Right kidney (tissue), 9 donors: ENCODE measurements at places on chromosomes 6 and 20.

DNA sequence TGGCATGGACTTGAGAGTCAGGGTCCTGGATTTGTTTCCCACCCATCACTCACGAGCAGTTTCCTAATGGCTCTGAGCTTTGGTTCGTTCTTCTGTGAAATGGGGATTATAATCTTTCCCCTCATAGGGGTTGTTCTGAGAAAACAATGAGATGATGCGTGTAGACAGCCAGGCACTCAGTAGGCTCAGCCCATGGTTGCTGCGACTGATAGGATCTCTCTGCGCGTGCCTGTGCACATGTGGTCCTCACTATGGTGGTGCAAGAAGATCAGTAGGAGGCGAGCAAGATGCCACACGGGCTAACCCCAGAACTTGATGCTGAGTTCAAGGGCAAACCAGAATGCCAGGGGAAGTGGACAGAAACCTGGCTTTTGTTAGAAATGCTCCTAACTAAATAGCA, 153.5 kb upstream of the KCNG1 start:
- DNase-seq = no peak

GRCh38 chr6:5205035-5205507, 55.7 kb downstream of the LYRM4 start:
- no peak for DNase-seq

GRCh38 chr6:158009114-158009891, 27.6 kb downstream of the SYNJ2 start:
- peak; percentile 38 for DNase-seq

DNA sequence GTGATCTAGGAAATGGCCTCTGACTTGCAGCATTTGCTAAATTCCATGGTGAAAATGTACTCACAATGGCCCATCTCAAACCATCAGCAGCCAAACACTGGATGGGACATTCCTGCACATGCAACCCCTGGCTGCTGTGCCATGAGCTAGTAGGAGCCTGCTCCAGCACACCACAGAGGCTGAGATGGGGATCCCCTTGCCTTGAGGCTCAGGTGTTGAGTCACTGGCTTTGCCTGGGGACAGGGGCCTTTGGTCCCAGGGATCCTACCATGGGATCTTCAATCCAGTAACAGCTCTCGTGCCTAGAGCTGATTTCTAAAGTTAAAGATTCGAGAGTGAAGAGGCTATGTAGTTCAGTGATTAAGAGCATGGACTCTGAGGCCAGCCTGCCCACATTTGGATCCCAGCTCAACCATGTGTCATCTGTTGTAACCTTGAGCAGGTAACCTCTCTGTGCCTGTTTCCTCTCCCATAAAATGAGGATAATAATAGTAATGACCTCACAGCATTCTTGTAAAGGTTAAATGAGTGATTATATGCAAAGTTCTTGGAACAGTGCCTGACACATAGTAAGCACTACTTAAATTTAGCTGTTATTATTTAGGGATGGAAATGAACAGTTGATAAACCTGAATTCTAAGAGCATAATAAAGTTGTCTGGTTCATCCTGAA, 16.4 kb downstream of the FOXQ1 start:
- DNase-seq = no peak

DNA sequence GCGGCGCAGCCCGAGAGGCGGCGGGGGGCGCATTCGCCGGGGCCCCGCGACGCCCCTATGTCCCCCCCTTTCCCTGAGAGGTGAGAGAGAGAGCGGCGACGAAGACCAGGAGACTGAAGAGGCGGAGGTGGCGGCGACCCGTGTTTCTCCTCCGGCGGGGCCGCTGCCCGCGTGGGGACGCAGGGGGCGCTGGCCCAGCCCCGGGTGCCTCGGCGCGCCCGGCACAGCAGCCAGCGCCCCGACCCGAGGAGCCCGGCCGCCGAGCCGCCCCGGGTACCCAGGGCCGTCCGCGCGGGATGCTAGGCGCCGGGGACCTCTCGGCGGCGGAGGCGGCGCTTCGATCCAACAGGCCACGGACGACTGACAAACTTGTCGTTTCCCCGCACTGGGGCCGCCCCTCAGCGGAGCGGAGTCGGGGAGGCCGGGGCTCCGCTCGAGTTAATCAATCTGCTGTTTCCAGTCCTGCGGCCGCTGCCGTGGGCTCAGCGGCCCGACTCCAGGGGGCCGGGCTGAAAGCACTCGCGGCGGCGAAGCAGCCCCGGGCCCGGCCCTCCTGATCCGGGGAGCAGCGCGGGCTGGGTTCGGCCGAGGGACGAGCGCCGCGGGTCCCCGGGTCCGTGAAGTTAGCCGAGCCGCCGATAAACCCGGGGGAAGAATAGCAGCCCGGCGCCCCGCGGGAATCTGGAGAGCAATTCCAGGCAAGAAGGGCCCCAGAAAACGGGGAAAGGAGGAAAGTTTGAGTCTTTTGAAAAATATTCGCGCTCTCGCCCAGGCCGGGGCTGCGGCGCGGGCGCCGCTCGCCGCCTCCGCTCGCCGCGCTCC, 631 bp downstream of the MDGA1 start:
- peak; percentile 81 for DNase-seq

- no peak for DNase-seq
Observed at GRCh38 chr20:57398231-57398821, 7.1 kb downstream of the RBM38 start.

DNA sequence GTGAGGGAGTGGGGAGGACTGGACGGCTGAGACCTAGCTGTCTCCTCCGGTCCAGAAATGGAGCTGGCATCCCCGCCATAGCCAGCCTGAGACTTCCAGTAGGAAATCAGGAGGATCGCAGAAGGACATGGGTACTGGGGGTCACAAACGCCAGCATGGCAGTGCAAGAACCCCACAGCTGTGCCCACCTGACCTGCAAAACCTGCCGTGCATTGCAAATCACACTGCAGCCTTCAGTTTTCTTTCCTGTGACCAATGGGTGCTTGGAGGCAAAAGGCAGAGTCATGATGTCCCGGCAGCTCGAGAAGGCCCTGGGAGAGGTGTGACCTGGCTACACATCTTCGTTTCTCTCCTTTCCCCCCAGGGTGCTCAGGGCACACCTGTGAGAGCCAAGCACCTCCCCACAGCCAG, 23.3 kb upstream of the PHACTR3 start:
- no peak for DNase-seq

DNA sequence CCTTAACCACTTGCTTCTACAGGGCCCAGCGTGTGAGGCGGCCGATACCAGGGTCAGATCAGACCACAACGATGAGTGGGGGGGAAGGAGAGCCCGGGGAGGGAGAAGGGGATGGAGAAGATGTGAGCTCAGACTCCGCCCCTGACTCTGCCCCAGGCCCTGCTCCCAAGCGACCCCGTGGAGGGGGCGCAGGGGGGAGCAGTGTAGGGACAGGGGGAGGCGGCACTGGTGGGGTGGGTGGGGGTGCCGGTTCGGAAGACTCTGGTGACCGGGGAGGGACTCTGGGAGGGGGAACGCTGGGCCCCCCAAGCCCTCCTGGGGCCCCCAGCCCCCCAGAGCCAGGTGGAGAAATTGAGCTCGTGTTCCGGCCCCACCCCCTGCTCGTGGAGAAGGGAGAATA, 2.8 kb downstream of the RING1 start:
- no peak for DNase-seq

DNA sequence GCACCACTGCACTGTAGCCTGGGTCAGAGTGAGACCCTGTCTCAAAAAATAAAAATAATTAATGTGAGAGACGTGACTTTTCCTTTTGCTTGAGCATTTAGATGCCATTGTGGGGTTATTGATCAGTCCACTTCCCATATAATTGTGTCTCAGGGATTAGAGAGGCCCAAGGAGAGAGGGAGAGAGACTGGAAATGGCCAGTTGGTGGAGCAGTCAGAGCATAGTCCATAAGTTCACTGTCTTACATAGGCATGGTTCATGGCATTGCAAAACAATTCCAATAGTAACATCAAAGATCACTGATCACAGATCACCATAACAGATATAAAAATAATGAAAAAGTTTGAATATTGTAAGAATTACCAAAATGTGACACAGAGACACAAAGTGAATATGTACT, 15.2 kb upstream of the SDHAF4 start:
- DNase-seq = no peak

GRCh38 chr20:50548396-50548795, 38.2 kb downstream of the PTPN1 start:
- DNase-seq = no peak

- no peak for DNase-seq
Observed at GRCh38 chr6:118588626-118589025, 40.5 kb downstream of the PLN start.

DNA sequence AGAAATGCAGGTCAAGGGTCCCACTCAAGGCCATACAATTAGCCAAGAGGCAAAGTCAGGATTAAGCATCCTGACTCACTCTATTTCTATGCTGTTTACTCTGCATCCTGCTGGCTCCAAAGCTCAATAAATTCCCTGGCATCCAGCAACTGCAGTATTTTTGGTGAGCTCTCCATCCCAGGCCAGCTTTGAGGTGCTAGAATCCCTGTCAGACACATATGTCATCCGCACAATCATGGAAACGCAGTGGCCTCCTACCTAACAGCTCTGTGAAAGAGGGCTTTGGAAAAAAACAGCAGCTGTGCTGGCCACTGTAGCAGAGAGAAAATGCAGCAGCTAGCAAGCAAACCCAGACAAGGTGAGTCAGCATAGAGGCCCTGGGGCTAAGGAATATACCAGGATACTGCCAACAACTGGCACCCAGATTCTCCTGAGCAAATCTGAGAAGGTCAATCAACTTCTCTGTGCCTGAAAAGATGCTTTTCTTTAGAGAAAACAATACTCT, 58.4 kb downstream of the ANKEF1 start:
- DNase-seq = no peak

GRCh38 chr6:135464634-135465033, 32.9 kb downstream of the AHI1 start:
- no peak for DNase-seq

DNA sequence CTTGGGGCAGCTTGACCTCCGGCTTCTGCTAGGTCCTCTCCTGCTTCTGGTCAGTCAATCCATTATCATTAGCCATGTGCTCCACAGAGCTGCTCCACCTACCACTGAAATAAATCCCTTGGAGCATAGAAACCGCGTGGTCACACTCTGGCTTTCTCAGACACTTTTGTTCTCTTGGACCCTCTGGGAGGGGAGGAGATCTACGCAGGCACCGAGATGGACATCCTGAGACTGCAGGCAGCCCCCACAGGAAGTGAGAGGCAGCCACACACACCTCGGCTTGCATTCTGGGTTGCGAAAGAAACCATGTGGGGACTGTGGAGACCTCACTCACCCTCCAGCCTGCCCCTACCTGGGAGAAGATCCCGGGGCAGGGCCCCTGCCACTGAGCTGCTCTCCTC, 79.5 kb downstream of the FYN start:
- DNase-seq = no peak

DNA sequence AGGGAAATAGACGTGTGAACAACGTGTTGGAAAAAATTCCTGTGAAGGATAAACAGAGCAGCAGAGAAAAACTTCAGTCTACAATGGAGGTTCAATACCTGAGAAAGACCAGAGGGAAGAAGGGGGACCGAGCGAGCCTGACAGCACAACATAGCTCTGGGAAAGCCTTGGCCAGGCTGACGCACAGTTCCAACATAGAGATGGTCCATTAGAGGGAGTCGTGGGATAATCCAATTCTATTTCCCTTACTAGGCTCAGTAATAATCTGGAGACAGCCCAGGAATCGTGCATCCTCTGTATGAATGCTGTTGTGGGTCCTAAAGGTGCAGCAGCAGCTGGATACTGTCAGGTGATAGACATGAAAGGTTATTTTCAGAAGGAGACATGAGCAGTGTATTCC, 370.8 kb upstream of the BTBD3 start:
- no peak for DNase-seq

DNA sequence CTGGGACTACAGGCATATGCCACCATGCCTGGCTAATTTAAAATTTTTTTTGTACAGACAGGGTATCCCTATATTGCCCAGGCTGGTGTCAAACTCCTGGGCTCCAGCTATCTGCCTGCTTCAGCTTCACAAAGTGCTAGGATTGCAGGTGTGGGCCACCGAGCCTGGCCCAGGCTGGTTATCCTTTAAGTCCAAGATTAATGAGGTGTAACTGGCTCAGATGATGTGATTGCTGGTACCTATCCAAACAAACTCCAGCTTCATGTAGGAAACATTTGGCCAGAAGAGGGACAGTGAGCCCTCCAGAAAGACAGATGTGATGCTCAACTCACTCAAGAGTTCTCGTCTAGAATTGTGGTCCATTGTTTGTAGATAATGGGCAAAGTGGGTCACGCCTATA, 9.2 kb upstream of the ZNF318 start:
- no peak for DNase-seq

- no peak for DNase-seq
Observed at GRCh38 chr6:77638129-77638830, 14.6 kb upstream of the MEI4 start.

DNA sequence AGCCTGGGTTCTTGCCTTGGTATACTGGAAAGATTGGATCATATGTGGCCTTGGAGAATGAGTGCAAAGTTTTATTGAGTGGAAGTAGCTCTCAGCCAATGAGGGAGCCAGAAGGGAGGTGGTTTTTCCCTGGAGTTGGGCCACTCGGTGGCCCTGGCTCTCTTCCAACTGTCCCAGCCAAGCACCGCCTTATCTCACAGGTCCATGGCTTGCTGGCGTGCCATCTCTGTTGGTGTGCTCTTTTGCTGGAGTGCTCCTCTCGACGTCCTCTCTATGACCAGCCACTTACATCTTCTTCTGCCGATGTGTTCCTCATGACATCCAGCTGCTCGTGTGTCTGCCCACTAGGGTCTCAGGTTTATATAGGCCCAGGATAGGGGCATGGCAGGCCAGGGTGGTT, 505.9 kb upstream of the SYNCRIP start:
- DNase-seq = no peak

- no peak for DNase-seq
Observed at GRCh38 chr20:44392088-44392775, 36.7 kb downstream of the HNF4A start.

DNA sequence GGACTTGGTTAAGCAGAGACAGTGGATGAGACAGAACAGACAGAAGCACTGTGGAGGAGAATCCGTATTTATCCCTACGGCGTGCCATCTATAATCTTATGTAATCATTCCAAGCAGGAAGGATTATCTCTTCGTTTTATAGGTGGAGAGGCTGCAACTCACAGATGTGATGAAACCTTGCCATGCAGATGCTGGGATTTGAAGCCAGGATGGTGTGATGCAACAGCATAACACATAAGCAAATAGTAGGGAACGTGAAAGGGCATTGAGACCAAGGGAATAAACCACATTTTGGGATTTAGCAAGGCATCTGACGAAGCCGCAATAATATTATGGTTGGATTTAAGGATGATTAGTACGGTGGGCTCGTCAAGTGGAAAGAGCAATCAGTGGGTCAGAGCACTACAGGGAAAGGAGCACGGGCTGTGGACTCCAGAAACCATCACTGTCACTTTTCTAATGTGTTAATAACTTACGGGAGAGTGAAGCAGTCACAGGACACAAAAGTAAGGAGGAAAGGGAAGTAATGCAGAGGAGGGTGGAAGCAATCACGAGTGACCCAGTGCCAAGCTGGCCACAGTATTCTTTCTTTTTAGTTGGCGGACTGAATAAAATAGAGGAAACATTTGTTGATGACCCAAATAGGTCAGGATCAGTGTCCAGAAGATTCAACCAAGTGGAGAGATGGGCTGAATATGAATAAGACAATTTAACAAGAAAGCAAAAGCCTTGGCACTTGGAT, 119.6 kb upstream of the EDN1 start:
- no peak for DNase-seq
